ENCODE measurements at places on chromosomes 6 and 20.

GRCh38 chr20:4838526-4838925 is 116.8 kb downstream of the PRND start:
- DNase-seq: no peak

- no peak for DNase-seq
Measured at GRCh38 chr6:56243518-56244070, 3.8 kb downstream of the COL21A1 start.

DNA sequence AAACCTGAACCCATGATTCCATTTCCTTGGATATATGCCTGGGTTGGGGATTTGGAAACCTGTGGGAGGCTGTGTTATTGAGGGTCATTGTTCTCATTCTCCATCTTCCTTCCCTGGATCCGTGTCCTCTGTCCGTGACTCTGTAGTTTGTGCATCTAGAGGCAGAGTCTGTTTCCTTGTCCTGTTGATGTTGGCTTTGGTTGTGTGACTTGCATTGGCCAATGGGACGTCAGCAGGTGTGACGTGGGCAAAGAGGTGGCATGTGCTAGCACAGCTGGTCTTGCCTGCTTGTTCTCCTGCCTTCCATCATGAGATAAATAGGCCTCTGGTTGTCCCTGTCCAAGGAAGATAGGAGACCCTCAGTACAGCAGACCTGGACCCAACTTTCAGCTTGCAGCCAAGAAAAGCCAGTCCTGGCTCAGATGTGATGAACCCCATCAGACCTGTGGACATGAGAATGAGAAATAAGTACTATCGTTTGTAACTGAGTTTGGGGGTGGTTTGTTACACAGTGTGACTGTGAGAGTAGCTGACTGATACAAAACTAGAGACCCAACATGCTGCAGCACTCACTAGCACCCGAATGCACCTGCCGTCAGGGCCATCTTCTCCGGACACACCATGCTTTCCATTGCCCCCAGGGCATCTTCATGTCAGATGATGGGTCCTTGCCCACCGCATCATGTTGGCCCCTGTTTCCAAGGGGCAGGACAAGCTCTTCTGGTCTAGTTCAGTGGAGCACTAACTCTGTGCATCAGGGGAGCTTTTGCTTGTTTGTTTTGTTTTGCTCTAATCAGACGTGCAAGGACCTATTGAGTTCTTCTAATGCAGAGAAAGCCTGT is 195.3 kb upstream of the SULF2 start:
- no peak for DNase-seq

GRCh38 chr6:110366256-110366655 is 8.1 kb upstream of the METTL24 start:
- no peak for DNase-seq

DNA sequence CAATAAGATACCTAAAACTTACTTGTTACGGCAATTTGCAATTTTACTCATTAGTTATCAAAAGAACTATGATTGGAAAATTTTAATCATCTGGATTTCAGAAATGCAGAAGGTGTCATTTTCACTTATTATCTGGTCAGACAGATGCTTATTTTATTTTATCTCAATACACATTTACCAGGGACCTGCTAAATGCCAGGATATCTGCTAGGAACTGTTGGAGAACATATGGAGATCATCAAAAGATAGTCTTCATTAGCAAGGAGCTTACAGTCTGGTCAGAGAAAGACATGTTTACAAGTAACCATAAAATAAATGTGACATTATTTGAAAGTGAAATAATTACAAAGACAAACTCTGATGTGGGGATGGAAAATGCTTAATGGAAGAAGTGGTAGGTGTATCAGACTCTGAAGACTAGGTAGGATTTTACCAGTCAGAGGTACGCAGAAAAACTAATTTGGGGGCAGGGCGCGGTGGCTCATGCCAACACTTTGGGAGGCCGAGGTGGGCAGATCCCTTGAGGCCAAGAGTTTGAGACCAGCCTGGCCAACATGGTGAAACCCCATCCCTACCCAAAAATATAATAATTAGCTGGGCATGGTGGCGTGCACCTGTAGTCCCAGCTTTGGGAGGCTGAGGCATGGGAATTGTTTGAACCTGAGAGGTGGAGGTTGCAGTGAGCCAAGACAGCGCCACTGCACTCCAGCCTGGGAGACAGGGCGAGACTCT is 137.8 kb downstream of the MYB start:
- DNase-seq: no peak

- no peak for DNase-seq
Measured at GRCh38 chr20:58161192-58161591, 67.3 kb downstream of the ANKRD60 start.
